ENCODE measurements at places on chromosomes 12 and 14.

DNA sequence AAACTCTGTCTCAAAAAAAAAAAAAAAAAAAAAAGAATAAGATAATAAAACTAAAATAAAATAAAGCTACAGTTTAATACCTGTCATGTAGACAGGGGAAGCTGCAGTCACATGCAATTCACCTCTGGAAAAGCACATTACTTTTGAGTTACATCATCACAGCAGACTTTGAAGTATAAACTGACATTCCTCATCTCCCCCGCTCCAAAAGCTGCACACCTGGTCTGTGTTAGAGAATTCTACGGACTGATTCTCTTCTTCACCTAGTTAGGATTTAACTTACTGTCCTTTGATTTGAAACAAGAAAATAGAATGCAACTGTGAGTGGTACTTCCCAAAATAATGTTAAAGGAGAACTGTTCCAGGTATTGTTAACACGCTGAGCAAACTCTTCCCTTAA lies 25.1 kb downstream of the SPPL3 start:
- no peak overlapping the region for H3K4me3 ChIP-seq
- no peaks in the 10 kb centered on the region for H3K4me1 ChIP-seq
- no peak overlapping the region for H3K27ac ChIP-seq
- no peaks in the 10 kb centered on the region for H3K27me3 ChIP-seq
- no peak for DNase-seq

GRCh38 chr14:77031759-77032490 lies 3.4 kb upstream of the IRF2BPL start:
- DNase-seq, result no peak
- H3K4me1 ChIP-seq, result peaks cover 10% of the 10 kb centered on the region
- H3K36me3 ChIP-seq, result no peaks in the 10 kb centered on the region
- H3K4me3 ChIP-seq, result no peak overlapping the region
- no peaks in the 10 kb centered on the region for H3K27me3 ChIP-seq

GRCh38 chr12:116480210-116480810 lies 78.9 kb upstream of the MAP1LC3B2 start:
- no peak for DNase-seq
- H3K27me3 ChIP-seq, result no peaks in the 10 kb centered on the region
- no peak overlapping the region for H3K4me3 ChIP-seq
- H3K4me1 ChIP-seq, result no peaks in the 10 kb centered on the region
- no peak overlapping the region for H3K27ac ChIP-seq
- no peaks in the 10 kb centered on the region for H3K36me3 ChIP-seq

- no peak for DNase-seq
- peak overlapping the region; percentile 33 for H3K4me3 ChIP-seq
- no peaks in the 10 kb centered on the region for H3K36me3 ChIP-seq
- H3K4me1 ChIP-seq, result no peaks in the 10 kb centered on the region
- peaks cover 5% of the 10 kb centered on the region for H3K27me3 ChIP-seq
Observed at GRCh38 chr12:39144613-39145061, 239.2 kb upstream of the CPNE8 start.

GRCh38 chr12:33427071-33427470 lies 12.5 kb downstream of the SYT10 start:
- no peaks in the 10 kb centered on the region for H3K36me3 ChIP-seq
- H3K4me1 ChIP-seq, result no peaks in the 10 kb centered on the region
- DNase-seq, result no peak
- no peaks in the 10 kb centered on the region for H3K27me3 ChIP-seq

DNA sequence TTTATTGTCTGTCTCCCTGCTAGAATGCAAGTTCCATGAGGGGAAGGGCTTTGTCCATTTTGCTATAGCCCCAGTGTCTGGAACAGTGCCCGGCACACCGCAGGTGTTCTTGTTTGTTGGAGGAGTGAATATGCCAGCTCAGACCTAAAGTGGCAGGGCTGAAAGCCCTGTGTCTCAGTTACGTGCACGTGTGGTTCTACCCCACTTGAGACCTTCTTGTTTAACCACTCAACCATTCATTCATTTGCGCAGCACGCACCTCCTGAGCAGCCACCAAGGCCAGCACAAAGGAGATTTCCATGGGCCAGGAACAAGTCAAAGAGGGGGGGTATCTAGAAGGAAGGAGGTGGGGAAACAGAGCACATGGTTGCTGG lies 338.0 kb upstream of the FKBP4 start:
- no peaks in the 10 kb centered on the region for H3K27me3 ChIP-seq
- no peaks in the 10 kb centered on the region for H3K36me3 ChIP-seq
- H3K4me1 ChIP-seq, result no peaks in the 10 kb centered on the region
- H3K27ac ChIP-seq, result no peak overlapping the region

DNA sequence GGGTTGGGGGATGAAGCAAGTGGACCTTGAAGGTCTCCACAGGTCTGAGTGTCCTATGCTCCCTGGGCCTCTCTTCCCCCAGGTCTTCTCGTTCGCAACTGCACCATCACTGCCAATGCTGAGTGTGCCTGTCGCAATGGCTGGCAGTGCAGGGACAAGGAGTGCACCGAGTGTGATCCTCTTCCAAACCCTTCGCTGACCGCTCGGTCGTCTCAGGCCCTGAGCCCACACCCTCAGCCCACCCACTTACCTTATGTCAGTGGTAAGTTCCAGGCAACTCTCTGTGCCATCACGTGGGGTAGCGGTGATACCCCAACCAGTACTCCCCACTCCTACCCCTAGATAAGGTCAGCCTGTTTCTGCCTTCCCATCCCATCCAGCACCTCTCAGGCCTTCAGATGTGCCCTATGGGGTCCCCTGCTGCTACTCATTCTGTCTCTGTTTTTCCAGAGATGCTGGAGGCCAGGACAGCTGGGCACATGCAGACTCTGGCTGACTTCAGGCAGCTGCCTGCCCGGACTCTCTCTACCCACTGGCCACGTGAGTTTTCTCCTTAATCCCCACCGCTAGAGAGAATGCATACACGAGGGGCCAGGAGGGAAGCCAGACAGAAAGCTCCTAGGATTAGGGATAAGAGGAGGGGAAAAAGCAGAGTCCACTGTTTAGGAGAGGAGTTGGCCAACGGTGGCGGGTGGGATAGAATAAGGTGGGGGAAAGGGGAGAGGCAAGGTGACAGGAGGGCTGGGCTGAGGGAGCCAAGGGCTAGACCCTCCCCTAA lies 1.6 kb upstream of the TAPBPL start:
- no peaks in the 10 kb centered on the region for H3K36me3 ChIP-seq
- H3K4me1 ChIP-seq, result peaks cover 17% of the 10 kb centered on the region
- no peaks in the 10 kb centered on the region for H3K27me3 ChIP-seq

DNA sequence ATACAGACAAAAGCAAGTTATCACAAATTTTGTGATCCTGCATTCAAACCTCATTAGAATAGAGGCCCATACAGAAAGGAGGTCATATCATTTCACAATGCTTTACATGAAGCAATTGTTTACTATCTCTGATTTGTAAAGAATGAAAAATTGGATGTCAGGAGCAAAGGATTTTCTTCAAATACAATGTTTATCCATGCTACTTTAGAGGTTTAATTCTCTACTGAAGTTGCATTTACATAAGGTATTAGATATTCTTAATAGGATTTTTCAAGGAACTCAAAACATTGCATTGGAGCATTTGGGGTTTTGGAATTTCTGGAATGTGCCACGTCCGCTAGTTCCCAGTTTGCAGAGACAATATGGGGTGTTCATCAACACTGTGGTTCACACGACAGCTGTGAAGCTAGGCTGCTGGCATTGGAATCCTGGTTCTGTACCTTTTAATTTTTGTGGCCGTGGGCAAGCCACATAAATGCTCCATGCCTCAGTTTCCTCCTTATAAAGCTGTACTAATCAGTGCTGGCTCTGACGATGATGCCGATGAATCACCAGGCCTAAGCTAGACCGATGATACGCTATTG lies 174.8 kb downstream of the APAF1 start:
- DNase-seq, result no peak
- no peak overlapping the region for H3K27ac ChIP-seq
- H3K27me3 ChIP-seq, result no peaks in the 10 kb centered on the region
- peaks cover 2% of the 10 kb centered on the region for H3K4me1 ChIP-seq
- no peaks in the 10 kb centered on the region for H3K36me3 ChIP-seq

- no peaks in the 10 kb centered on the region for H3K27me3 ChIP-seq
- DNase-seq, result no peak
- no peak overlapping the region for H3K4me3 ChIP-seq
Observed at GRCh38 chr14:24042746-24043145, 9.1 kb upstream of the CARMIL3 start.

- H3K36me3 ChIP-seq, result no peaks in the 10 kb centered on the region
- DNase-seq, result no peak
- no peaks in the 10 kb centered on the region for H3K27me3 ChIP-seq
- no peak overlapping the region for H3K27ac ChIP-seq
- no peak overlapping the region for H3K4me3 ChIP-seq
Observed at GRCh38 chr12:109963743-109964429, 32.3 kb downstream of the GIT2 start.

DNA sequence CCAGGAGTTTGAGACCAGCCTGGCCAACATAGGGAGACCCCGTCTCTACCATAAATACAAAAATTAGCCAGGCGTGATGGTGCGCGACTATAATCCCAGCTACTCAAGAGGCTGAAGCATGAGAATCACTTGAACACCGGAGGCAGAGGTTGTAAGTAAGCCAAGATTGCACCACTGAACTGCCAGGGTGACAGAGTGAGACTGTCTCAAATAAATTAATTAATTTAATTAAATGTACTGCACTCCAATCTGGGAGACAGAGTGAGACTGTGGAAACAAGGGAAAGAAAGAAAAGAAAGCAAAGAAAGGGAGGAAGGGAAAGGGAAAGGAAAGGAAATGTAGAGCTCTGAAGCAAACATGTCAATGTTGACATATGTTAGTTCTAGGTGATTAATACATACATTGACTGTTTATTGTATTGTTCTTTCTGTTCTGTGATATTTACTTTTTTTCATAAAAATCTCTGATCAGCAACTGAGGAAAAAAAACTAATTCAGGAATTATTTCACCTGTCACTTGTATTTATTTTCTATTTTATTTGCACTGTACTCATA lies 99.6 kb downstream of the DENND5B start:
- no peaks in the 10 kb centered on the region for H3K27me3 ChIP-seq
- H3K4me1 ChIP-seq, result no peaks in the 10 kb centered on the region
- DNase-seq, result no peak
- no peak overlapping the region for H3K27ac ChIP-seq
- H3K36me3 ChIP-seq, result no peaks in the 10 kb centered on the region
- H3K4me3 ChIP-seq, result no peak overlapping the region

GRCh38 chr14:72419226-72419775 lies 474.6 kb downstream of the DPF3 start:
- no peaks in the 10 kb centered on the region for H3K27me3 ChIP-seq
- H3K4me3 ChIP-seq, result no peak overlapping the region
- no peak for DNase-seq
- no peak overlapping the region for H3K27ac ChIP-seq

DNA sequence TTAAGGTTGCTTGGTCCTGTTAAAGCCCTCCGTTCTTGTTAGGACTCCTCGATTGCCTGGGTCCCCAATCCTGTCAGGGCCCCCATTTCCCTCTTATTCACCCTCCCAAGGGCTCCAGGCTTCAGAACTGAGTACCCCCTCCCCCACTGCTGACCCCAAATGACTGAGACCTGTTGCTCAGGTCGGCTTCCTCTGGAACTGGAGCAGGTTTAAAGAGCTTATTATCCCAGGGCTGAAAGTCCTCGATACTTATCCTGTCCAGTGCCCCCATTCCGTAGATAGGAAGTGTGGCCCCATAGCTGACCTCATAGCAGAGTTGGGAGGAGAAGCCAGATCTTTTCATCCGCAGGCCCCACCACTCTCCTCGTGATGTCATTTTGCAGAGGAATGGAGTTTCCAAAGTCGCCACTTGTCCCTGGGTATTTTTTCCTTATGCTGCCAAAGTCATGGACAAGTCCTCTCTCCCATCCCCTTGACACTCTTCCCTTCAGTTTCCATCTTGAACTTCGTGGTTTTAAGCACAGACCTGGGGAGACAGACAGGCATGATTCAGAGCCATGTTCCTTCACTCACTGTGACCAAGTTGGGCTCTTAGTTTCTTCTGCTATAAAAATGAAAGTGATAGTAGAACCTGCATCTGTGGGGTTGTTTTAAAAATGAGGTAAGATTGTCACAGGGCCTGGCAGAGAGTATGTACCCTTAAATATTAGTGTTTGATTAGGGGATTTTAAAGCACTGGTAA lies 1.2 kb downstream of the USP30 start:
- H3K36me3 ChIP-seq, result no peaks in the 10 kb centered on the region
- no peak for DNase-seq
- peak overlapping the region; percentile 70 for H3K4me3 ChIP-seq
- no peak overlapping the region for H3K27ac ChIP-seq
- no peaks in the 10 kb centered on the region for H3K4me1 ChIP-seq

- H3K4me1 ChIP-seq, result no peaks in the 10 kb centered on the region
- H3K4me3 ChIP-seq, result no peak overlapping the region
- H3K36me3 ChIP-seq, result no peaks in the 10 kb centered on the region
- no peak for DNase-seq
- no peak overlapping the region for H3K27ac ChIP-seq
Observed at GRCh38 chr14:103593577-103593976, 30.8 kb downstream of the COA8 start.

DNA sequence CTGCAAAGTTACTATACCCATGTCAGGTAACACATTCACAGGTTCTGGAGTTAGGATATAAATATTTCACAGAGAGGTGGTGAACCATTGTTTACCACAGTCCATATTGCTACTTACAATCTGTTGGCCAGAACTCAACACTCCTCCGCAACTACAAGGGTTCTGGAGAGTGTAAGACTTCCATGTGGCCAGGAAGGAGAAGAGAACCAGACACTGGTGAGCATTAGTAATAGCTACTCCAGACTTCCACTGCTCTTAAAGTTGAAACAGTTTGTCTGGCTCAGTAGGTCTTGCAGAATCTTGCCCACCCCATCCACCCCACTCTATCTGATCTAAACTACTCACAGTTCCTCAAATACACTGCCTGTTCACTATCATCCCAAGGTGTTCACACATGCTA lies 369.6 kb downstream of the DUSP6 start:
- H3K4me3 ChIP-seq, result no peak overlapping the region
- H3K36me3 ChIP-seq, result no peaks in the 10 kb centered on the region
- H3K27me3 ChIP-seq, result no peaks in the 10 kb centered on the region
- DNase-seq, result no peak
- H3K27ac ChIP-seq, result no peak overlapping the region

DNA sequence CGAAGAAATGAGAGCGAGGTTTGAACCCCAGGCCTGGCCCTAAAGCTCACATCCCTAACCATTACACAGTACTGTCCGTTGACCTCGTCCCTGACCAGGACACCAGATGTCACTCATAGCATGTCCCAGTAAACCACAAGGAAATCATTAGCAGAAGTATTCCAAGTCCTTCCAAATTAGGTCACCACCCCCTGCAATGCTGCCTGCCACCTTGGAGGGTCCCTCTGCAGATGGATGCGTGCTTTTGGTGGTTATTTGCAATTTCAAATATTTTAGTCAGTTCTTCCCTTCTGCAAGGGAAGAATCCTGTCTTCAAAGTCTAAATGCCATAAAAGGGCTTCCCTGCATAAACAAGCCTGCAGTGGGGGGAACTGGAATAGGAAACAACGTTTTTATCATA lies 71.3 kb downstream of the CLMN start:
- peaks cover 4% of the 10 kb centered on the region for H3K4me1 ChIP-seq
- no peak for DNase-seq
- H3K4me3 ChIP-seq, result no peak overlapping the region
- no peaks in the 10 kb centered on the region for H3K27me3 ChIP-seq
- H3K27ac ChIP-seq, result no peak overlapping the region
